GM18507 (cell line): ENCODE measurements at places on chromosomes 12 and 14.

DNA sequence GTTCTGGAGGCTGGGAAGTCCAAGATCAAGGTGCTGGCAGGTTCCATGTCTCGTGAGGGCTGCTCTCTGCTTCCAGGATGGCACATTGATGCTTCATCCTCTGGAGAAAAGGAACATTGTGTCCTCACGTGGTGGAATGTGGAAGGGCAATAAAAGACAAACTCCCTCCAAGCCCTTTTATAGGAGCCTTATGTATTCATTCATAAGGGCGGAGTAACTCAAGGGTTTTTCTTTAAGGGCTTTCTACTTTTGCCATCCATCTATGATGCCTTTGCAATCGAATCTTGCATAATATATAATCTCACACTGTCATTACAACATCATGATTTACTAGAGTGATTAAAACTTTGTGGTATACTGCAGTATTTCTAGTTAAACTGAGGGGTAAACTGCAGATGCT lies 132.7 kb upstream of the DDHD1 start:
- DNase-seq = no peak

DNA sequence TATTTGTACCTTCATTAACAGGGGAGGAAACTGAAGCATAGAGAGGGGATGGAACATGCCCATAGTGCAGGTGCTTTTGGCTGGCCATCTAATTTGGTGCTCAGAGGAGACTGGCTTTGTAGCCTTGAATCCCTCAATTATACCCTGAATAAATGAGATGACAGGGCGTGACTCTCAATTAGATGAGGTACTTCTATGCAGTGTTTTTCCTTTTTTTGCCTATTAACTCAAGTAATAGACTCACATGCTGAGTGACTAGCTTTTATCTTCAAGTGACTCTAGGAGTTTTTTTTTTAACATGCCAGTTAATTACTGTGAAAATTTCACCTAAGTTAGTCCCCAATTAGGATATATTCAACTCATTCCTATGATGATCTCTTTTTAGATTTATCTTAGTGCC lies 243.7 kb downstream of the DACT1 start:
- no peak for DNase-seq

DNA sequence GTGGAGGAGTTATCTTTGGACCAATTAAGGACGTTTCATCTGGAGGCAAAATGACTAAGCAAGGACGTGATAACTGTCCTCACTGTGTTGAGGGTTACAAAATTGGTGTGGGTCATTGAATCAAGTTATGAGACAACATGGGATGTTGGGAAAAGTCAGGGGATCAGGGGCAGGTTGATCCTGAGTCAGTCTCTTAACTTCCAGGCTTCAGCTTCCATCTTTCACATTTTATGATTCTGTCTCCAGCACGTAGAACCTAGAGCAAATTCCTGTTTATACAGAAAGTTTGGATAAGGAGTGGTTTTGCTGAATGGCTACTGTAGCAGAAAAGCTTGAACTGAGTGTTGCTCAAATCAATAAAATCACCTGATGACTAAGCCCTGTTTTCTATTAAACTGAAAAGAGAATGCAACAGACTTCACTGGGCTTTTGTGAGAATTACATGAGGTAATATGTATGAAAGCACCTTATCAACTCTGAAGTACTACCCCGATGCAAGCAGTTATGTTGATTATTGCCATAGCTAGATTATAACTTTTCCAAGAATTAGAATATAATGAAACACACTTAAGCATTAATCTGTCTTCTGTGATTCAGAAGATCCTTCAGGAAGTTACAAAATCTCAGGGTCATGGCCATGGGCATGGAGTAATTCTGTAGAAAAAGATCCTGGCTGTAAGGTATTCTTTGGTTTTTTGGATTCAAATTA lies 184.8 kb downstream of the ETV6 start:
- no peak for DNase-seq

DNA sequence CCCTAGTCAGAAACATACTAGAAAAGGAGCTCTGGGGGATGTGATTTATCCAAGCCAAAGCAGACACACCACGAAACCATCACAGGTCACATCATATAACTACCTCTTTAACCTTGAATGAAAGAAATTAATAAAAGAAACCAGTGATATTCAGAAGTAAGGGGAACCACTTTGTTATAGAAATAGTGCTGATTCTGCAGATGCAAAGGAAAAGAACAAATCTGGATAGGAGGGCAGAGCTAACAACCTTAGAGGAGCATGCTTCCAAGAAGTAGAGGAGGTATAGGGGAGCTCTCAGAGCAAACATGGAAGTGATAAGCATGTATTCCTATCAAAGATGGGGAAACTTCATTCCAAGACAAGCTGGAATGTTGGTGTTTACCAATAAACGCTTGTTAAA lies 117.0 kb upstream of the MDM1 start:
- DNase-seq = no peak

- no peak for DNase-seq
These were observed 196.9 kb upstream of the NOVA1 start for GRCh38 chr14:26794731-26795130.

DNA sequence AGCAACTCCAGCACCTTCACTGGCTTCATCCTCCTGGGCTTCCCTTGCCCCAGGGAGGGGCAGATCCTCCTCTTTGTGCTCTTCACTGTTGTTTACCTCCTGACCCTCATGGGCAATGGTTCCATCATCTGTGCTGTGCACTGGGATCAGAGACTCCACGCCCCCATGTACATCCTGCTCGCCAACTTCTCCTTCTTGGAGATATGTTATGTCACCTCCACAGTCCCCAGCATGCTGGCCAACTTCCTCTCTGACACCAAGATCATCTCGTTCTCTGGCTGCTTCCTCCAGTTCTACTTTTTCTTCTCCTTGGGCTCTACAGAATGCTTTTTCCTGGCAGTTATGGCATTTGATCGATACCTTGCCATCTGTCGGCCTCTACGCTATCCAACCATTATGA lies 6.8 kb downstream of the OR11G2 start:
- DNase-seq = no peak

GRCh38 chr12:19506497-19506896 lies 67.2 kb downstream of the AEBP2 start:
- no peak for DNase-seq

- DNase-seq = no peak
These were observed 138.9 kb downstream of the CACNA1C start for GRCh38 chr12:2191534-2192153.

- no peak for DNase-seq
These were observed 15.8 kb upstream of the DTX1 start for GRCh38 chr12:113040722-113041171.

DNA sequence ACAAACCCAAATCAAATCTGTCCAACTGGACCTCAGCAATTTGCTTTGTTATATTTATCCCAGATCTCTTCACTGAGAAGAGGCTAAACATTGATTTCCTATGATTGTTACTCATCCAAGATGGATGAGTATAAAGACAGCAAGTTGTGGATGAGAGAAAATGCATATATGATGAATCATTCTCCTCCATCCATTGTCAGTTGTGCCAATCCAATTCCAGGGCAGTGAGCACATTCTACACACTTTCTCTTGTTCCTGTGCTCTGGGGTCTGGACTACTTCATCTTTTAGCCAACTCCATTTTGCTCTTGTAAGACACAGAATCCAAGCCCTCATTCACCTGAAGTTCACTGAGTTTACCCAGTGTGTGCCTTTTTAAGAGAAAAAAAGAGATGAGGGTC lies 105.7 kb downstream of the GCH1 start:
- no peak for DNase-seq

GRCh38 chr12:43736927-43737440 lies 21.6 kb downstream of the PUS7L start:
- no peak for DNase-seq

- no peak for DNase-seq
These were observed 141.7 kb upstream of the DAAM1 start for GRCh38 chr14:59046746-59047145.

GRCh38 chr14:35320472-35320871 lies 28.3 kb downstream of the PSMA6 start:
- no peak for DNase-seq

GRCh38 chr14:95265106-95266094 lies 54.3 kb downstream of the CLMN start:
- DNase-seq = peak; percentile 46

GRCh38 chr14:104773505-104774452 lies 20.8 kb downstream of the SIVA1 start:
- DNase-seq = no peak

GRCh38 chr14:84251411-84252115 lies 1278.4 kb upstream of the FLRT2 start:
- DNase-seq = no peak

- DNase-seq = no peak
These were observed 5.8 kb upstream of the PSMC6 start for GRCh38 chr14:52701223-52701622.

DNA sequence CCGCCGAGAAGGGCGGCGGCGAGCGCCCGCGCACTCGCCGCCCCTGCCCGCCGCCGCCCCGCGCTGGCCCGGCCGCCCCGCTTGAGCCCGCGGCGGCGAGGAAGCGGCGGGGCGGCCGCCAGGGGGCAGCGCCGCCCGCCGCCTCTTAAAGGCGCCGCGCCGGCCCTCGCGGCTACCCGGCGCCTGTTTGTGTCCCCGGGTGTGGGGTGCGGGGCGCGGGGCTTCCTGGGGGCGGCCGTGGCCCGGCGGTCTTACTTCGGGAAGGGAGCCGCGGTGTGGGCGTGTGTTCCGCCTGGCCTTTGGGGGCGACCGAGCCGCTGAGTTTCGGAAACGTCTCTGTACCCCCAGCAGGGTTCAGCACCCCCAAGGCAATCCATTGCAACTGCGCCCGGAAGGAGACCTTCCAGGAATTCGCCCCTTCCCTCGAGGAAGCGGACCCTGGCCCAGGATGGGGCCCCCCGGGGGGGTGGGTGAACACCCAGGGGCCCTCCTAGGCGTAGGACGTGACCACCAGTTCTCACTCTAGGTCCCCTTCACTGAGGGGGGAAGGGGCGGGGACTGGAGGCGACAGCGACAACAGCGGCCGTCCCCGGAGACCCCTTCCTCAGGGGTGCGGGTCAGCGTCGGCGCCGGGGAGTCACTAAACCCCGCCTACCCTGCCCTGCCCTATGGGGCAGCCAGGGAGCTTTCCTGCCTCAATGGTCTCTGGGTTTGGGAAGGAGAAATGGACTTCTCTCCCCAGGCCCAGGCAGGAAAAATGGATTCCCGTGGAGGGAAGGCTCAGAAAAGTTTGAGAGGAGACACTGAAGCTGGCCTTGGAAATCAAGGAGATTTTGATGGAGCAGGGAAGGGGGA lies at the start of gene ITPK1:
Gene ITPK1 (minus strand): TSS at position 105 of the 855 bp plus-strand sequence. CDS start 762 bp downstream, outside the sequence.
- DNase-seq = peak; percentile 68

- no peak for DNase-seq
These were observed 1367.5 kb downstream of the AACS start for GRCh38 chr12:126432780-126433179.

DNA sequence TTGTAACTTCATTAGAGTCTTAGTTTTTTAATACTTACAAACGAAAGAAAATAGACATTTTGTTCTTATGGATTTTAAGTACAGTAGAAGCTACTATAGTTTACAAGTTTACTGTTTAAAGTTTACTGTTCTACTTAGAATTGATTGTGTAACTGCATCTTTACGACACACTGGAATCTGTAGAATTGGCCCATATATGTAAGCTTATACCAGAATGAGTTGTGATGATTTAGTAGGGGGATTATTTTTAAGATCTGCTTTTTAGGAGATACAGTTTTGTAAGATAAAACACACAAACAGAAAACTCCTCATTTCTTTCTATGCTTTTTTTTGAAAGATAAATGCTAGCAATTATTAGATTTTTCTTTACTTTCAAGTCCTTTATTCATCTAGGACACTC lies 30.2 kb upstream of the NAV3 start:
- DNase-seq = no peak

DNA sequence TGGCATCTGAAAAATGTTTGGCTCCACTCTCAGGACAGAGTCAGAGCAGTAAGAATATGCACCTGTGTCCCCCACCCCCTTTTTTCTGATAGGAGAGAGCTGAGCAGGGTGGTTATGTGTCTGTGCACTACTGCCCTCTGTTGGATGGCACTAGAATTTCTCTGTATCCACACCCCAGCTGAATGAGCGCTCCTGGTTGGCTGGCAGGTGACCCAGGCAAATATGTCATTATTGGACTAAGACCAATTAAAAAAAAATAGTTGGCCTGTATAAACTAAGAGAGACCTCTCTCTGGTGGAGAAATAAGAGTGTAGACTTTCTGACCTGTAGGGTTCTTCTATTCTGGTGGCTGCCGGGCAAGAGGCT lies 107.0 kb downstream of the PTCSC3 start:
- DNase-seq = no peak

DNA sequence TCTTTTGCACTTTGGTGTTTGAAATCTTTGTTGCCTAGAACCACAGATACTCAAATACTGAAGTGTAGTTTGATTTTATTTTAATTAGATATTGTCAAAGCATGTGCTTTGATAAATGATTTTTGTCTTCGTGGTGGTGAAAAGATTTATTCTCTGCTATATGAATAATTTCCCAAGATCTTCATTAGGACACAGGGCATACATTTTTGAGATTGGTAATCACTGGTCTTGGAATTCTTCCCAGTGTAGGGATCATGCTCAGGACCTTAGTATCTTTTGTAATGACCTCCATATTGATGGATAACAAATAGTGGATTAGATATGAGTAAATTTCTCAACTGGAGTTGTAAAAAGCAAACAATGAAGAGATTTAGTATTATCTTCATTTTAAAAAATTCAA lies 28.2 kb downstream of the TBK1 start:
- no peak for DNase-seq

DNA sequence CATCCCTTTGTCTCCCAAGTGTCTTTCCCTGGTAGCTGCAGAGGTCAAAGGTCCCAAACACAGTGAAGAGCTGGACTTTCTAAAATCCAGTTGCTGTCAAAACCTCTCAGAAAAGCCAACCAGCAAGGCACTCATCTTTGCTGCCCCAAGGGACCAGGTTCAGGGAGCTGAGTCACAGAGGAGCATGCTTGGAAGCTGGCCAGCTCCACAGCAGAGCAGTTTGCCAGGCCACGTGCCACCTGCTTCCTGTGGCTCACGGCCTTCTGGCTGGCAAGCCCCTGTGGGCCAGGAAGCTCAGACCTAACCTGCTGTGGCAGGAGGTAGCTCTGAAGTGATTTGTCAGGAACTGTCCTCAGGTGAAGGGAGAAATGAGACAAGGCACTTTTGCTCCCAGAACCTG lies 3.6 kb downstream of the ISCU start:
- no peak for DNase-seq

GRCh38 chr14:93906341-93907329 lies 20.5 kb upstream of the FAM181A start:
- DNase-seq = peak; percentile 62

- no peak for DNase-seq
These were observed 62.7 kb downstream of the RASSF3 start for GRCh38 chr12:64672925-64673409.

- no peak for DNase-seq
These were observed 22.6 kb downstream of the CCDC85C start for GRCh38 chr14:99581374-99581773.

- DNase-seq = no peak
These were observed 55.4 kb downstream of the FBXO33 start for GRCh38 chr14:39376667-39377403.

GRCh38 chr12:128459067-128459466 lies 192.1 kb downstream of the TMEM132C start:
- DNase-seq = no peak

- DNase-seq = no peak
These were observed 45.8 kb downstream of the ATL1 start for GRCh38 chr14:50605766-50606165.
